ENCODE measurements at places on chromosomes 11 and 22.

DNA sequence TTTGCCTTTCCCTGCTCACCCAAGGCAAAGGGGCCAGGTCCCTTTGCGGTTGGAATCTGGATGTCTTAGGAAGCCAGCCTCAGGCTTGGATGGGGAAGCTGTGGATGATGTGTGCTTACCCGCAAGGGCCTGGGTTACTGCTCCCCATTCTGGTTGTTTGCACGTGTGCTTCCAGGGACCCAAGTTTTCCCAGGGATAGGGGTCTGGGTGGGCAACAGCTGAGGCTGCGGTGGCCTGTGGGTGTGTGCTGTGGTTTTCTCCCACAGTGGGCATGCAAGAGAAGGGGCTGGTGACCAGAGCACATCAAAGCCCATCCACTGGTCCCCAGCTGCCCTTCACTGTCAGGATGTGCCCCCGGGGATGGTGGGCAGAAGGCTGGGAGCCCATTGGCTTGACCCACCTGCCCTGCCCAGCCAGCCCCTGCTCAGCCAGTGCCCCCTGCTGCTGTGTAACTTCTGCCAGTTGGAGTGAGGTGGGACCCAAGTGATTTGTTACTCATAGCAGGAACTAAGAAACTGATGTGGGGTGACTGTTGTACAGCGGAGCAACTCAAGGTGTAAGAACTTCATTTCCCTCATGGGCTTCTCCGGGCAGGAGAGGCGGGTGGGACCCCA is 3.3 kb downstream of the CAPN5 start:
- no peak for DNase-seq

DNA sequence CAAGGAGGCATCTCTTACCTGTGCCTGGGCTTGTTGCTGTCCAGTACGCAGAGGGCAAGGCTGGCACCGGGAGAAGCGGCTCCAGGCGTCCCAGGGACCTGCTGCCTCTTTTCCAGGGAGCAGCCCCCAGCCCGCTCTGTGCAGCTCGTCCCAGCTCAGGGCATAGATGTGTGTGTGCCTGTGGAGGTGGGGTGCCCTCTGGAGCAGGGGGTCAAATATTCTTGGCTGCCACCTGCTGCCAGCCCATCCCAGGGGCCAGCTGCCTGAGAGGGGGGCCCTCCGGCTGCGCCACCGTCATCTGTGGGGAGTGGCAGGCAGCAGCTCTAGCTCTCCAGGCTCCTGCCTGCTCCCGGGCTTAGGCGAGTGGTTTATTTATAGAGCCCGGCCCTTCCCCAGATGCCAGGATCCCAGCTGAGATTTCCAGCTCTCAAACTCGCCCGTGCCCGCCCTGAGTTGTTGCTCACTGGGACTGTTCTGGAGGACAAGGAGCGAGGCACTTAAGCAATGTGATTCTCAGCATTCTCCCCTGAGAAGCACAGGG is 87.5 kb downstream of the RTL6 start:
- DNase-seq = no peak

DNA sequence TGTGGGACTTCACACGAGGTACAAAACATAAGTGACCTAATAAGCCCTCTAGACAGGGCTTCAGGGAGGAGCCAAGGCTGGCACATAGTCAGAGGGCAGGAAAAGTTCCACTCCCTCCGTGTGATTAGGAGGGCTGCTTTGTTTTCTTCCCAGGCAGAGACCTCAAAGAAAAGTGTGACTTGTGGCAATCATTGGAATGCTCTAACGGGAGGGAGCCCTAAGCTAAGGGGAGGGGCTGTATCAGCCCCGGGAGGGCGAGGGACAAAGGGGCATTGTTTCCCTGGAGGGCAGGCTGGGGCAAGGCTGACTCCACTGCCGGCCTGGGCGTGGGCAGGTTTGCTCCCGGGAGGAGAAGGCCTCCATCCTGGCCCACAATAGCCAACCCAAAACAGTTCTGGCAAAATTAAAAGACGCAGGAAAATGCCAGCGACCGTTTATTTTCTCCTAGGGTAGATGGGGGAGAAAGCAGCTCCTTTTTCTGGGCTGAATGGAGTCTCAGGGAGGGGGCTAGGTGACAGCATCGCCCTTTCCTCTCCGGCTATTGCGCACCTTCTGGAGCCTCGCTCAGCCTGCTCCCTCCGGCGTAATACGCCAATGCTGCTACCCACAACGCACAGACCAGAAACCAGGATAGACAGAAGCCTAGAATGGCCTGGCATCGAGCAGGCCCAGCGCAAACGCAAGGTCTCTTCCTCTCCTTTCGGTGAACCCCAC is 60.2 kb downstream of the ENDOD1 start:
- no peak for DNase-seq

GRCh38 chr11:15651816-15652215 is 537.1 kb downstream of the INSC start:
- no peak for DNase-seq

DNA sequence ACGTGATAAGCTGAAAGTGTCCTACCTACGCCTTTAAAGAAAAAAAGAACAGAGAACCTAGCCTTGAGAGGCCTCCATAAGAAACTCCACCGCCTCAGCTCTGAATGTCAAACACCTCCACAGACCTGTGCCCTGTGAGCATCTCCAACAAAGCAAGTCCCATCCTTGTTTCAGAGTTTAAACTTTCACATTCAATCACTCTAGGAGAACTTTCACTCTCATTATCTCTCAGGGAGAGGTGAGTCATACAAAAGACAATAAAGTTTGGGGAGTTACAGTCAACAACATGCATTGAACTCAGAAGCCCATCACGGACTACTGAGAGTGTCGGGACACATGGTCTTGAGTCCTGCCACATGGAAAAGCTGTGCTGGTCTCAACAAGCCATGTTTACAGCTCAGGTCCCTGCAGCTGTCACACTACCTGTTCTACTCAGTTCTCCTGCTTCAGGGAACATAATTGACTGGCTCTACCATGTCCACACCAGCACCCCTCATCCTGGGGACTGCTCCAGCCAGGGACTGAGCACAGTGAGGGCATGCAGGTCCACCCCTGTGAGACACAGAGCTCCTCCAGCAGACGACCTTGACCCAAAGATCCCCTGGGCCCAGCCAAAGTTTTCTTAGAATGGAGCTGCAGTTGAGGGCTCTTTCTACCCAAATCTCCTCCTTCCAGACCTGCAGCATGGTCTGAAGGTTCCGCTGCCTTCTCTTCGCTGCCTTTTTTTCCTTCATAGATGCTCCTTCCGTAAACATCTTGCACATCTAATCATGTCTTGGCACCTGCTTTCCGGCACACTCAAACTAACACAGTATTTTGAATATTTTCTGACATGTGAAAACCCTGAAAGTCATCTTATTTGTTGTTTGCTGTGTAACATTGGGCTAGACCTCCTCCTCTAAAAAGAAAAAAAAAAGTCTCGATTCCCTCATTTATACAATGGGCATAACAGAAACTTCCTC is 114.9 kb downstream of the ETS1 start:
- no peak for DNase-seq

- DNase-seq = no peak
Measured at GRCh38 chr11:20762116-20762844, 92.9 kb downstream of the NELL1 start.

DNA sequence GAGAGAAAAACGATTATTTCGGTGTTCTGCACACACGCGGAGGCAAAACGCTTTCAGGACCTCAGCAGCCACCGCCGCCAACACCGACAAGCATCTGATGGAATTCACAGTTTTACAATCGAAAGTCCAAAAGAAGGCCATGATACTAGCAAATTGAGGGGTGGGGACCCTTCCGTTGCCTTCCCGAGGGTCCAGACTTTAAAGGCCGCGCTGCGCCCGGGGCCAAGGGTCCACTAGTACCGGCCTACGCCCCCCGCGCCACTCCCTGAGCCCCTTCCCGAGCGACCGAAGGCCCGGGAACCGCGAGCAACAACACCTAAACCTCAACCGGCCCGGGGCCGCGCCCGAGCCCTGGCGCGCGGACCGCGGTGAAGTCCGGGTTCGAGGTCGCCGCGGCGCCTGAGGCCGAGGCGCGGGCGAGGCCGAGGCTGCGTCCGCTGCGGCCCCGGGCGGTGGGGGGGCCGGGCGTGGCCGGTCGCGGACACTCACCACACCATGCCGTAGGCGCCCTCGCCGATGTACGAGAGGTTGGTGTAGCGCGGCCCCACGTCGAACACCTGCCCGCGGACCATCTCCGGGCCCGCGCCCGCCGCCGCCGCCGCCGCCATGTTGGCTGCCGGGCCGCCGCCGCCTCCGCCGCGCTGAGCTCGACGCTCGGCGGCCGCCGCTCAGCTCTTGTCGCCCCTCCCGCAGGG is 465 bp downstream of the MAPK1 start:
- no peak for DNase-seq

GRCh38 chr22:49491726-49492125 is 335.9 kb downstream of the BRD1 start:
- DNase-seq = no peak

- no peak for DNase-seq
Measured at GRCh38 chr11:19867064-19867463, 154.4 kb downstream of the NAV2 start.

GRCh38 chr11:120657306-120658070 is 145.9 kb downstream of the GRIK4 start:
- DNase-seq = no peak

DNA sequence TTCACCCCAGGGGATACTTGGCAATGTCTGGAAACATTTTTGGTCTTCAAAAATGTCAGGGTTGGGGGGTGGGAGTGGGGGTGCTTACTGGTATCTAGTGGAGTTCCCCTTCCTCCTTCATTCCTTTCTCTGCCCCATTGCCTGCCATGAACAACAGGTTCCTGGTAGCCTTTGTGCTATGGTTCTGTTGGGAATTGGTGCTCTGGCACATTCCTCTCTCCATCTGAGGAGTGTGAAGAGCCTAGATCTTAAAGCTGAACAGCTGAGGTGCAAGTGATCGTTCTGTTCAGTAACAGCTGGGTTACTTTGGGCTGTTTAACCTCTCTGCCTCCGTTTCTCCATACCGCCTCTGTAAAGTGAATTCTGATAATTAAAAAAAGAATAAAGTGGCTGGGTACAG is 64.3 kb downstream of the C22orf31 start:
- no peak for DNase-seq

- no peak for DNase-seq
Measured at GRCh38 chr11:17639091-17639490, 80.3 kb upstream of the MYOD1 start.

GRCh38 chr22:38046070-38046748 is 11.0 kb upstream of the PICK1 start:
- DNase-seq = no peak

DNA sequence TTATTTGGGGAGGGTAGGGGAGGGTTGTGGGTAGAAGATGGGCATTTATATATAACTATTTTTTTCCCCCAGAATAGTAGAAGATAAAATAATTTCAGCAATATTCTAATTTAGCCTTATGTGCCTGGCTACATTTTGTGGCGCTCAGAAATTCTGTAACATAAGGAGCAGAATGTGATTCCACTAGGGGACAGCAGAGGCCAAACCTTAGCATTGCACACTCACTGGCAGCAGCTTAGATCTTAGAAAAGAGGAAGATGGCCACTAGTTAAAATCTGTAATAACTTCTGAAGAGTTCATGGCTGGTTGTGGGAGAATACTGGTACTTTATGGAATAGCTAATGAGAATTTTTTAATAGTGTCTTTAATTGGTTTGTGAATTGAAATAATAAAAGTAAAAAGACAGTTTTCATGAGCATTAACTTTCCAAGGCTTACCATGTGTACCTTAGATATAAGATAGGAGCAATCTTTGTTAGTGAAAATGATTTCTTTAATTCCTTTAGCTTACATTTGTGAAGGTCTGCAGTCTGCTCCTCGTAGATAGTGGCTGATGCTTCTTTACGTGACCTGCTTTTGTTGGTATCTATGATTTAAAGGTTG is 33.1 kb downstream of the DDX10 start:
- peak; percentile 49 for DNase-seq

- no peak for DNase-seq
Measured at GRCh38 chr22:46547179-46547882, 9.9 kb upstream of the CELSR1 start.

DNA sequence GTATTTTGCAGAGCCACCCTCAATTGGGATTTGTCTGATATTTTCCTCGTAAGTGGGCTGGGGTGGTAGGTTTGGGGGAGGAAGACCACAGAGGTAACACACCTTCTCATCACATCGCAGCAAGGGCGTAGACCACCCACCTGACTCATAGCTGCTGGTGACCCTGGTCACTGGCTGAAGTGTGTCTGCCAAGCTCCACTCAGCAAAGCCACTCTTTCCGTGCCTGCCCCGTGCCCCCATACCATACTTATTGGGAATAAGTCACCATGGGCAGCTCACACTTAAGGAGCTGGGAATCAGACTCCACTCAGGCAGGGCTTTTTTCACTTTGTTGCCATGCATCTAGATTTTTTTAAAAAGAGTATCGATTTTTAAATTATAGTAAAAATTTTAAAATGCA is 111.6 kb downstream of the PHF21B start:
- DNase-seq = no peak

DNA sequence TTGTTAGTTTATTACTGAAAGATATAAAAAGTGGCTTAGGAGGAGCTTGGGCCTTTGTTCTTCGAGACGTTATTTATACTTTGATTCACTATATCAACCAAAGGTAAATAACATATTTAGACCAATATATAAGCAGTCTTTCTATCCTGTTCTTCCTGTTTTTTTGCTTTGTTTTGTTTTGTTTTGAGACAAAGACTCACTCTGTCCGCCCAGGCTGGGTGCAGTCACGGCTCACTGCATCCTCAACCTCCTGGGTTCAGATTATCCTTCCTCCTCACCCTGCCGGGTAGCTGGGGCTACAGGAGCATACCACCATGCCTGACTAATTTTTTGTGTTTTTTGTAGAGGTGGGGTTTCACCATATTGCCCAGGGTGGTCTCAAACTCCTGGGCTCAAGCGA is 66.8 kb downstream of the ATM start:
- DNase-seq = no peak

DNA sequence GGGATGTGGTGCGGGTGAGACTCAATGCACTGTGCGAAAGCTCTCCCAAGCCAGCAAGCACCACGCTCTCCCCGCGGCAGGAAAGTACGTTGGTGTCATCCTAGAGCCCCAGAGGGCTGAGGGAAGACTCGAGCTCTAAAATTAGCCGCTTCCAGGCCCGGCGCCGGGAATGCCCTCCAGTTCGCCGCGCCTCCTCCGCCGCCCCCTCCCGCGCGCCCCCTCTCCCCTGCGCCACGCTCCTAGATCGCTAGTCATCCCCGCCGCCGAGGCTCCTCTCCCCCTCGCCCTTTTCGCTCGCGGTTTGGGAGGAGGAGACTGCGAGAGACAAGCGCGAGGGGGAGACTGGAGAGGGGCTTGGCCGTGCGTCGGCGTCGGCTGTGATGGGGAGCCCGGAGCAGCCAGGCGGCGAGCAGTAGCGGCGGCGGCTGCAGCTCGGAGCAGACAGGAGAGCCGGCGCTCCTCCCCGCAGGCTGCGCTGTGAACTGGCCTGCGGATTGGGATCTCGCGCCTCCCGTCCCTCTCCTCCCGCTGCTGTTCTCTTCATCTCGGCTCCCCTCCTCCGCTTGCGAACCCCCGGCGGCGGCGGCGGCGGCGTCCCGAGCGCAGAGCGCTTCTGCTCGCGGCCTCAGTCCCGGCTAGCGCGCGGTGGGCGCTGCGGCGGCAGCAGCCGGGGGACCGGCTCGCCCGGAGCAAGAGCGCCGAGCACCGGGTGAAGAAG is at the start of gene FAT3:
FAT3 (plus strand) TSS at position 412 of the 718 bp plus-strand sequence. CDS start 127,295 bp downstream, outside the sequence.
- DNase-seq = no peak

- no peak for DNase-seq
Measured at GRCh38 chr11:93573184-93573583, 30.0 kb upstream of the SMCO4 start.
